ENCODE measurements at places on chromosomes 2 and 18.
A peak's percentile ranks its signal among the peaks of the same experiment; 100 is the strongest.

DNA sequence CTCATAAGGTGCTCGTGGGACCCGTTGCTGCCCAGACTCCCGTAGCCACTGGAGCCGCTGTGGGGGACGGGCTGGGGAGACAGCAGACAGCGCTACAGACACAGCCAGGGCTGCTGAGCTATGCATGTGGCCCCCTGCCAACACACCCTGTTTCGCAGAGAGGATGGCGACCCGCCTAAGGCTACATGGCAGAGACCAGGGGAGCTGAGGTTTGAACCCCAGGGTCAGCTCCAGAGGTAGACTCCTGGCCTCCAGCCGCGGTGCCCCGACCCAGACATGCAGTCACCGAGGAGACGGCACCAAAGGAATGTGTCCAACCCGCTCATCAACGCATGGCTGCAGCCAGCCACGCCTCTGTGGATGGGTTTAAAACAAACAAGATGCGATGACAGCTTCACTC is 21.0 kb upstream of the HES6 start:
- no peak for DNase-seq

- no peak for DNase-seq
These were observed 43.2 kb downstream of the KCNE4 start for GRCh38 chr2:223095207-223095606.

- peak; percentile 52 for DNase-seq
These were observed 1.4 kb downstream of the MBP start for GRCh38 chr18:77131100-77131651.

DNA sequence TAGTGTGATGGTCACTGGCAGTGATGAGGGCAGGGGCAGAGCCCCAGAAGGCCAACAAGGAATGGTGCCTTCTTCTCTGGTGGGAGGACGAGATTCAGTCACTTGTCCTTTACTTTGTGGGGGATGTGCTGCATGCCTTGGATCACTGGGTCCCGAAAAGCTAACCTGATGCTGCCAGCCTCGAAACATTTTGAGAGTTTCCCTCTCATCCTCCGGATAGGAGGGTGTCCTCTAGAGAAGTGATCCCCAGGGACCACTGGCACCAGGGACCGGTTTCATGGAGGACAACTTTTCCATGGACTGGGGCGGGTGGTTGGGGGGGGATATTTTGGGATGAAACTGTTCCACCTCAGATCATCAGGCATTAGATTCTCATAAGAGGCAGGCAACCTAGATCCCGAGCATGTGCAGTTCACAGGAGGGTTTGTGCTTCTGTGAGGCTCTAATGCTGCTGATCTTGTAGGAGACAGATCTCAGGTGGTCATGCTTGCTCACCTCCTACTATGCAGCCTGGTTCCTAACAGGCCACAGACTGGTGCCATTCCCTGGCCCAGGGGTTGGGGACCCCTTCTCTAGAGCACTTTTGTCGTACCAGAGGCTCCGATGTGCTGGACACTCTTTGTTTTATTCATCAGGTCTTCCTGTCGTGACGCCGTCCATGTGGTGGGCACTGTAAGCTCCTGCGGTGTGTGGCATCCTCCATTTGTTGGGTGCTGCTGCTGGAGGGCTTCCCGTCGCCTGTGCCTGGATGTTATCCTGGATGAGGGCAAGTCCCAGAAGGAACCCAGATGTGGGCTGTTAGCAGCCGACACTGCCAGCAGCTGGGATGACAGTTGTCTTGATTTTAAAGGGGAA is 68.5 kb upstream of the HDAC4 start:
- DNase-seq: no peak

DNA sequence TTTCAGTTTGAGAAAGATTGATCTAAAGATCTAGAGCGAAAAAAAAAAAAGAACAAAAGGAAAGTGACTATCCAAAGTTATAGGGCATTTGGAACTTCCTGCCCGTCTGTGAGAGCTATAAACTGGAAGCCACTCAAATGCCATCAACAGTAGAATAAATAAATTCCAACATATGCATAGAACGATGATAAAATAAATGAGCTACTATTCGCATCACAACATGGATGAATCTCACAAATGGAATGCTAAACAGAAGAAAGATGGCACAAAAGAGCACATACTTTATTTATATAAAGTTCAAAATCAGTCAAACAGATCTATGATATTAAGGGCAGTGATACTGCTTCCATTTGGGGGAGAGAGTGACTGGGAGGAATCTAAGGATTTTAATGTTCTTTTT is 128.8 kb downstream of the TTC32 start:
- DNase-seq: no peak

- DNase-seq: no peak
These were observed 50.1 kb upstream of the HAAO start for GRCh38 chr2:42842466-42842865.

DNA sequence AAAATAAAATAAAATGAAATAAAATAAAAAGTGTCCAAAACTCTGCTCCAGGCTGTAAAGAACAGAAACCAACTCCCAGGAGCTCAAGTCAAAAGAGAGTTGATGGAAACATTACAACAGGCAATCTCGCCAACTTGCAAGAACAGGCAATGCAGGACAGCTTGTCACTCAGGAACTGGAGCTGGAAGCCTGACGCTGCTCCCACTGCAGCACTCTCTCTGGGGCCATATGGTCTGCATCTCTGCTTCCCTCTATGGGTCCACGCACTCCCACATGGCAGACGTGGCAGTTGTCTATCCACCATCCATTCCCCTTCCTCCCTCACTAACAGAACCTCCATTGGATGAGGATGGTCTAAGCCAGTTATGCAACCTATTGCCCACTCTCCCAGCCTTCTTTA is 23.3 kb upstream of the ARPC2 start:
- no peak for DNase-seq

- DNase-seq: no peak
These were observed 36.0 kb downstream of the PAIP2B start for GRCh38 chr2:71190656-71191569.

DNA sequence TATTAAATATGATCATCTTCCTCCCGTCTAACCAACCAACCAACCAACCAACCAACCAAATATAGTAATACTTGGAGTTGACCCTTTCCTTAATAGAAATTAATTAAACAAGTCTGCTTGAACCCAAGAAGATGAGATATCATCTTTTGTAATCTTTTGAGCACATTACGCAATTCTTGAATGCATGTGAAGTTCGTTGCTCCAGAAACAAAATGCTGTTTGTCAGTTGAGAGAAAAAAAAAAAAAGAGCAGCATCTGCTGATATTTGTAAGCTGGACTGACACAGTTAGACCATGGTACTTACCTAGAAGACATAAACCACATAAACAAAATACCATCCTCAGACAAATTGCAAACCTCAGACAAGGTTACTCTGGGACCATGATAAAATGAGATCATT is 9.2 kb upstream of the SERPINB2 start:
- no peak for DNase-seq

DNA sequence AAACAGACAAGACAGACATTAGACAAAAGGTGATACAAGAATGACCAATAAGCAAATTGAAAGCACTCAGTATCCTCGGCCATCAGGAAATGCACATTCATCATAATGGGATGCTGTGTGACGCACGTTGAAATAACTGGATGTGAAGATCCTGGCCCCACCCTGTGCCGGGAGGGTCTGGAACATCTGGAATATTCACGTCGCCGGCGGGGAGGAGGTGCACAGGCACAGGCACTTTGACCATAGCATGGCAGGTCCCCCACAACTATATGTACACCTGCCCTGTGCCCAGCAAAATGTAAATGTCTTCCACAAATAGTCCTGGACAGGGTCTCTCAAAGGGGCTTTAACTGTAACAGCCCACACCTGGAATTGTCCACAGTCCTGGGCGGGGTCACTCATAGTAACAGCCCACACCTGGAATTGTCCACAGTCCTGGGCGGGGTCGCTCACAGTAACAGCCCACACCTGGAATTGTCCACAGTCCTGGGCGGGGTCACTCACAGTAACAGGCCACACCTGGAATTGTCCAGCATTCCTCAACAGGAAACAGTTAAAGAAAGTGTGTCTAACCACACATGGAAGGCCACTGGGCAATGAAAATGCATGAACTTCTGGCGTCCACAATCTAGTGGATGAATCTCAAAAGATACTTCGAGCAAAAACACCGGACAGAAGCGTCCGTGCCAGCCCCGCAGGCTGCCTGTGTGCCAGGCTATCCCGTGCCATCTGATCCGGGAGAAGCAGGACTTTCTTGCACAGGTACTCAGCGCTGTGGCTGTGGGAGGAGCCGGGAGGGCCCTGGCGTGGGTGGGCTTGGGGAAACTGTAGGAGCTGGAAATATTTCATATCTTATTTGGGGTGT is 113.4 kb downstream of the RTP5 start:
- DNase-seq: no peak

- DNase-seq: no peak
These were observed 12.5 kb upstream of the PAX8 start for GRCh38 chr2:113291191-113291590.

DNA sequence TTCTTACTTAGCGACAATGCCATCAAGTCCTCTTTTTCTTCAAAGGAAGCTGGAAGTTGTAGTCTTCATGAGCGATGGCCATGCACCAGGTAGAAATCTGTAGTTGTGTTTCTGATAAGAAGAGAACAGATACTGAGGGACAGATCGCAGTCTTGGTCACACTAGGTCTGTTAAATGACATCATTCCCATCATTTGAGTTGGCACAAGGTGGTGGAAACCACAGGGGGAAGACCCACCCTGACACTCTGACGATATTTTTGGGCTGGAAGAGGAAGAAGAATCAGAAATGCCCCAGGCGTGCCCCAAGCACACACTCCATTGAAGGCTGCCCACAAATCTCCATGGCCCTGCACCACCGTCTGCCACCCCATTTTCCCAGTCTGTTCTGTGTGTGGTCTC is 89.0 kb upstream of the BOD1L2 start:
- no peak for DNase-seq

GRCh38 chr2:189580241-189580651 is 340 bp downstream of the SLC40A1 start:
- DNase-seq: peak; percentile 11

DNA sequence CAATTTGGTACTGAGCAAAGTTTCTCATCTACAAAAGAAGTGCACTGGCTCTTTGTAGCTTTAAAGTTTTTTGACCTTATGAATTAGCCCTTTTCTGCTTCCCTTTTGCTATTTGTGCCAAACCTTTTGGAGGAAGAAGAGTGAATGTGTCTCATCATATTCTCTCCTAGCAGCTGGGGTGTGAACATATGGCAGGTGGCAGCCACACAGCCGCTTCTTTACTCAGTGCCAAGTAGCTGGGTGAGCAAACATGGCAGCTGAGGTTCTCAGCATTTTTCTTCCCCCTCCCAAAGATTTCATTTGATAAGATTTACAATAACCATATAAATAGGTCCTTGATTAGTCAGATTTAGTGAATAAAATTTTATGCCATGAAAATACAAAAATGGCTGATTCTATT is 46.7 kb upstream of the STK17B start:
- no peak for DNase-seq

DNA sequence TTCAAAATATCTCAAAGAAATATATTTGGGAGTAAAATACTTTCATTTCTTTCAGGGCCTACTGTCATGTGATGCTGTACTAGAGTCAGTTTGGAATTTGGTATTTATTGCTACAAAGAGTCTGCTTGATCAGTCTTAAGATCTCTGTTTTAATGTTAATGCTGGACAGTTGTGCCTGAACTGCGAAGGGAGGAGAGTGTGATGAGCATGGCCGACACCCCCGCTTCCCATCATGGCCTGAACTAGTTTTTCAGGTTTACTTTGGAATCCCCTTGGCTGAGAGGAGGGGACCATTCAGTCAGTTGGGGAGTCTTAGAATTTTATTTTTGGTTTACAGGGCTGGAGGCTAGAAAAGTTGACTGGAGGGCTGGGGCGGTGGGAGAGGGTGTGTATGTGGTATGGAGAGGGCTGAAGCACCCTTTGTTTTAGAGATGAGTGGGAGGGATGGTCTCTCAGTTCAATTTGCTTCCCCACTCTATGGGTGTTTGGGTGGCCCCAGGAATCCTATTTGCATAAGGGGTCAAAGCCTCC is 20.9 kb upstream of the TEX44 start:
- DNase-seq: no peak

GRCh38 chr2:74887960-74888700 is 54.2 kb downstream of the HK2 start:
- no peak for DNase-seq

DNA sequence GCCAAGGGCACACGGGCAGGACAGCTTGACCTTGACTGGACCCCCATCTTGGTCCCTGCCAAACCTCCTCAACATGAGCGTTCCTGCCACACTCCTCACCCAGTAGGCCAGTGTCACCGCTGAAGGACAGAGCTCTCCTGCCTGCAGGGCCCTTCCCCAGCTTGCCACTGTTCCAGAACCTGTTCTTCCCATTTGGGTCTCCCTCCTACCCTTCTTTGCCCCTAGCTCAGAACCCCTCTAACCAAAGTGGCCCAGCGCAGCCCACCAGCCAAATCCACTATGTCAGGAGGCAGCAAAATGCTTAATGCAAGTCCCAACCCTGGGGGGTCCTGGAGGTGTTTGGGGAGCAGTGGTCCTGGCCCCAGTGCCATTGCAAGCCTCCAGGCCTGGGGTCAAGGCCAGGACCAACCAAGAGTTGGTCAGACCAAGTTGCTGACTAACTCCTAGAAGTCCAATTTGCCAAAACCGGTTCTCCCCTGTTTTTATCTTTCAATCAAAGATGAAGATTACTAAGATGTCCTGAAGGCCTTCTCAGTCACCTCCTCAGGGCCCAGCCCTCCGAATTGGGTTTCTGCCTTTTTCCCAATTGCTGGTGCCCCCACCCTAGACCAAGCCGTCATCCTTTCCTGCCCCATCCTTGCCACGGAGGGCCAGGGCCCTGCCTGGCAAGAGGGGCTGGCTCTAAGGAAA is 4.5 kb upstream of the ASPRV1 start:
- DNase-seq: no peak

DNA sequence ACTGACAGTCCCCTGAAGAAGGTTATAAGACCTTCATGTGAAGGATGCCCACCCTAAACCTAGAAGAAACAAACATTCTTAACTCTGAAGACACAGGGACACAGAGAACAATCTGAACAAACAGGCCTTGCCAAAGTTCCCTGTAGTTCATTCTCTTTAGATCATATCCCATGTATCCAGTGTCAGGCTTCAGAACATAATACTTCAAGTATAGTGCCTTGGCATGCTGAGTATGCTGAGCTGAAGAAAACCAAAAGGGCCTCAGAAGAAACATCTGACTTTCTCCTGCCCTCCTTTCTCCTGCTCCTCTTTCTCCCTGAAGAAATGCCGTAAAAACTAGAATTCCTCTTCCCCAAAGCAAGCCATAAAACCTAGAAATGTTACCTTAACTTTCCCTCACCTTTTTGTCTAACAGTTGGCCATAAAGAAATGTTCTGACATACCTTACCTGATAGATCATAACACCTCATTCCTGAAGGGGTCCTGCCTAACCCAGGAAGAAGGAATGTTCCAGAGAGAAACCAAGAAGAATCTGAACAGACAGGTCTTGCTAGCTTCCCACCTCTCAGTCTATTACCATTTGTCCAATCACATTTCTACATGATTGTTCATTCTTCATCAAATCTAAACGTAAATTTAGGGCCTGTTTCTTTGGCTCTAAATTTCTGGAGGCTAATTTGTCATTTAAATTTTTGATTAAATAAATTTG is 160.1 kb upstream of the ZC3H15 start:
- no peak for DNase-seq
